ENCODE measurements at places on chromosomes 1 and 21. TPM values are rescaled to one million over a fixed set of nuclear protein-coding genes. Genes with fewer than 3 reads are reported as not detected.

The CFAP107 gene
- not detected for total RNA-seq

The CITED4 gene
- 1.2 TPM for total RNA-seq

The ATXN7L2 gene
- 4.1 TPM for total RNA-seq

The RHOU gene
- 13.6 TPM for total RNA-seq

The CLSTN1 gene
- 64.3 TPM for total RNA-seq

The PHGDH gene
- total RNA-seq: 34.6 TPM

The SAMSN1 gene
- total RNA-seq: not detected

The CFHR3 gene
- not detected for total RNA-seq

- no peaks in the 10 kb centered on the region for H3K36me3 ChIP-seq
- H3K4me3 ChIP-seq: no peak overlapping the region
- no peaks in the 10 kb centered on the region for H3K4me1 ChIP-seq
- H3K27ac ChIP-seq: no peak overlapping the region
These were observed 5.5 kb upstream of the CD244 start for GRCh38 chr1:160868141-160868540.

- no peak overlapping the region for H3K4me3 ChIP-seq
- H3K27ac ChIP-seq: no peak overlapping the region
- no peaks in the 10 kb centered on the region for H3K4me1 ChIP-seq
- H3K27me3 ChIP-seq: no peaks in the 10 kb centered on the region
These were observed 35.7 kb upstream of the SIM2 start for GRCh38 chr21:36663033-36663855.

DNA sequence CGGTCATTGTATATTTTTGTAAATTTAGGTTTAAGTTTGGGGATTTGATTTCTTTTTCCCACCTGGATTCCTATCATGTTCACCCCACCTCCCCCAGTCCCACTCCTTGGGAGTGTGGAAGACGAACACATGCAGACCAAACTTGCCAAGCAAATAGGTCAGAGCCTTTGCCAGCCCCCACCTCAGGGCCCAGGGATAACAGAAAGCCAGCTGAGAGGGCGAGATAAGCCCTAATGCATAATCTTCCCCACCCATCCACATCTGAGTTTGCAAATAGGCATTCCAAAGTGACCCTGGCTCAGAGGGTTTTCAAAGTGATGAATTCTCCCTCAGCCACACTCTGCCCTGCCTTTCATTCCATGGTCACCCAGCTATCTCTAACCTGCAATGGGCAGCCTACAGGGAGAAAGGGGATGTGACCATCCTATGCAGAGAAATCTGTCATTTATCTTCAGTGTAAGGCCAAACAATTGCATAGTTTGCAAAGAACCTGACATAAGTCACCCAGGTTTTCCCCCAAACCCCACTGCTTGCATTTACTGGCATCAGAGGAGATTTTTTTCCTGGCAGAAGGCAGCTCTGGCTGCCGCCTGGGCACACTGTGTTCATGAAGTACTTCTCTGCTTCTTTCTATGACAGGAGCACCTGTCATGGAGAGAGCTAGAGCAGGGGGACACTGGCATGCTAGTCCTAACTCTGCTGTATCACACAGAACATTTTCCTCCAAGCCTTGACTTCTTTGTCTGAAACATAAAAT is 69.0 kb upstream of the NFIA start:
- no peak for DNase-seq
- H3K4me1 ChIP-seq: no peaks in the 10 kb centered on the region
- H3K27ac ChIP-seq: no peak overlapping the region
- H3K36me3 ChIP-seq: no peaks in the 10 kb centered on the region

GRCh38 chr1:52455686-52456085 is 51.3 kb downstream of the PRPF38A start:
- peaks cover 8% of the 10 kb centered on the region for H3K36me3 ChIP-seq
- no peak overlapping the region for H3K27ac ChIP-seq
- DNase-seq: no peak
- no peaks in the 10 kb centered on the region for H3K4me1 ChIP-seq
- H3K27me3 ChIP-seq: no peaks in the 10 kb centered on the region

DNA sequence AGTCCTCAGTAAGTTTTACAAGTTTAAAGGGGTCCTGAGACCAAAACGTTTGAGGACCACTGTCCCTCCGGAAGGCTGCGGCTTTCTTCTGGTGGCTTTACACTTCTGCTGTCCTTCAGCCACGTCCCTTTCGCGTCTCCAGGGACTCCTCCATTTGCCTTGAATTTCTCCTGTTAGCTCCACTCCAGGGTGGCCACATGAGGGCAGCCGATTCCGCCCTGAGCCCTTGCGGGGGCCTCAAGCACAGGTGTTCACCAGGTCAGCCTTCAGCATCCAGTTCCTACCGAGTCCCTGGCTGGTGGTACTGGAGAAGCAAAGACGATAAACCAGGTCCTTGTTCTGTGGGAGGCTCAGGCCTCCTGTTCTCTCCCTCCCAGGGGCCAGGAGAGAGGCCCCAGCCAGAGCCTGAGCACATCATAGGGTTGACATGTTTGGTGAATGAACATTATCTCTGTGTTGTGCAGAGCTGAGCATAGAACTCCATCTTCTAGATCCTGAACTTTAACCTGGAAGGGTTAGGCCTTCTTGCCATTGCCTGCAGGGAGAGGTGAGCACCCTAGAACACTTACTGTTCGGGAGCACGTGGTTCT is 27.4 kb upstream of the COQ8A start:
- no peaks in the 10 kb centered on the region for H3K36me3 ChIP-seq
- H3K27me3 ChIP-seq: no peaks in the 10 kb centered on the region
- no peak for DNase-seq
- no peak overlapping the region for H3K27ac ChIP-seq
- no peaks in the 10 kb centered on the region for H3K4me1 ChIP-seq

DNA sequence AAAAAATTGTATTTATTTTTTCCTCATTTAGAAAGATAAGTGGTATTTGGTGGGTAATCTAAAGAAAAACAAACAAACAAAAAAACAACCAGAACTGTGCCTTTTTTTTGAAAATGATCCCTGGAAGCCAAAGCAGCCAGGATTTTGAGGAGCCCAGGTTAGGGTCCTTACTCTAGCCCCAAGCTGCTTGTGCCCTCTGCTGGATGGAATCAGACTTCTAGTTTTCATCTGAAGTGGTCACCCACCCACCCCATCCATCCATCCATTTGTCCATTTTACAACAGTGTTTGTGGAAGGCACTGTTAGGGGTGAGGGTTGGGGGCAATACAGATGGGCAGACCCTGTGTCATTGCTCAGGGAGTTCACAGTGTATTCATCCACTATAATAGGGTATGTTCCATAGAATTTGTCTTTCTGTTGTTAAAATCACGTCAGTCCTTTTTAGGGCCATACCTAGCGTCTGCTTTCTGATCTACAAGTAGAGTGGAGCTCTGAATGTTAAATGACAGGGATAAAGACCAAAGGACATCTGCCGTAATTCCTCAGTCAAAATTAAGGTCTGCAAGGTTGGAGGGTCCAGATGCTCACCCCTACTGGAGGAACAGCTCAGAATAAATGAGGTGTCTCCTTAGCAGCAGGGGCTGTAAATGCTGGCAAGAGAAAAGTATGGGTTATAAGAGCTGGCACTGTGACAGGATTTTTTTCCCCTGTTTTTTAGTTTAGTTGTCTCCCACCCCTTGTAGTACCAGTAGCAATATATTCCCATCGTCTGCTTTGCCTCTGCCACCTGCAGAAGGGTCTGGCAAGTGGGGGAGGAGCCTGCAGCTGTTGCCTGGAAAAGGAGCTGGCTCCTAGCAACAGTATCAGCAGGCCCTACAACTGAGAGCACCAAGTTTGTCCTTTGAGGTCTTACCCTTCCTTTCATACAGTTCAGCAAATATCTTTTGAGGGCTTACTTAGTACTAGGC is 3.2 kb downstream of the LRRC42 start:
- H3K27me3 ChIP-seq: no peaks in the 10 kb centered on the region
- H3K36me3 ChIP-seq: peaks cover 62% of the 10 kb centered on the region
- DNase-seq: no peak
- H3K27ac ChIP-seq: no peak overlapping the region

- H3K36me3 ChIP-seq: no peaks in the 10 kb centered on the region
- no peak overlapping the region for H3K4me3 ChIP-seq
- DNase-seq: no peak
- no peak overlapping the region for H3K27ac ChIP-seq
- H3K4me1 ChIP-seq: no peaks in the 10 kb centered on the region
These were observed 97.3 kb upstream of the PAXBP1 start for GRCh38 chr21:32868631-32869454.

DNA sequence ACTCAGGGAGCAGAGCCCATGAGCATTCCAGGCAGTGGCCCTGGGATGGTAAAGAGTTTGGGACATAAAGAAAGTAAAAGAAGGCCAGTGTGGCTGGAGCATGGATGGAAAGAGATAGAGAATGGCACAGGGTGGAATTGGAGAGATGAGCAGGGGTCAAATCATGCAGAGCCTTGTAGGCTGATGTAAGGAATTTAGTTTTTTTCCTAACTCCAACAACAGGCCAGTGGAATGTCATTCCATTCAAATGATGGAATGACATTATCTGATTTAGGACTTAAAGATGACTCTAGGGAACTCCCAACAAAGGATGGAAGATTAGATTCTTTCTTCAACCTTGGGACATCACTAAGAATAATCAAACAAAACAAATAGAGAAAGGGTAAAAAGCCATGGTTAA is 12.8 kb upstream of the S100A2 start:
- no peak for DNase-seq
- H3K4me3 ChIP-seq: no peak overlapping the region
- no peaks in the 10 kb centered on the region for H3K27me3 ChIP-seq
- peaks cover 20% of the 10 kb centered on the region for H3K4me1 ChIP-seq

- H3K36me3 ChIP-seq: peaks cover 8% of the 10 kb centered on the region
- H3K4me3 ChIP-seq: peak overlapping the region; percentile 65
- no peak overlapping the region for H3K27ac ChIP-seq
- peaks cover 30% of the 10 kb centered on the region for H3K4me1 ChIP-seq
- no peak for DNase-seq
These were observed 282 bp upstream of the ECE1 start for GRCh38 chr1:21290546-21290944.

DNA sequence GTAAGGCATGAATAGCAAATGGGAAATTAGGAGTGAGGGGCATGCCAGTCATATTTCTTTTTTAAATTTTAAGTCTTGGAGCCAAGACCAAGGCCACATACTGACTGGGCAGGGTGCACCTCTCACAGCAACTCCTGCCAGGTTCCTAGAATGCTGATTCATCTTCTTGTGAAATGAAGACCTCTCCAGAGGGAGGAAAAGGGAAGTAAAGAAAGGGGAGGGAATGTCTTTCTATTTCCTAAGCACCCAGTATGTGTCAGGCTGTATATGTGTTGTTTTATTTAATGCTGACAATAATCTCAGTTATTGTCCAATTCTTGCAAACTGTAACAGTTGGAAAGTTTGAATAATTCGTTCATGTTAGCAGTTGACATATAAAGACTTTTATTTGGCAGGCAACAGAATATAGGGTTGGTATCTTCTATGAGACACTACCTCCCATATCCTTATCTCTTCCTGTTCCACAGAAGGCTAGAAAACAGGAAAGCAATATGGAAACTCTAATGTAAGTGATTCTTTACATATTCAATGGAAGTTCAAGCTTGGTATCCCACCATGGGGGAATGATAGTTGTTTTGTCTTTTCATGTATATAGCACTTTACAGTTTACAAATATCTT is 259.1 kb upstream of the USP24 start:
- no peak for DNase-seq
- H3K4me1 ChIP-seq: no peaks in the 10 kb centered on the region
- no peak overlapping the region for H3K4me3 ChIP-seq
- H3K27ac ChIP-seq: no peak overlapping the region
- no peaks in the 10 kb centered on the region for H3K36me3 ChIP-seq

DNA sequence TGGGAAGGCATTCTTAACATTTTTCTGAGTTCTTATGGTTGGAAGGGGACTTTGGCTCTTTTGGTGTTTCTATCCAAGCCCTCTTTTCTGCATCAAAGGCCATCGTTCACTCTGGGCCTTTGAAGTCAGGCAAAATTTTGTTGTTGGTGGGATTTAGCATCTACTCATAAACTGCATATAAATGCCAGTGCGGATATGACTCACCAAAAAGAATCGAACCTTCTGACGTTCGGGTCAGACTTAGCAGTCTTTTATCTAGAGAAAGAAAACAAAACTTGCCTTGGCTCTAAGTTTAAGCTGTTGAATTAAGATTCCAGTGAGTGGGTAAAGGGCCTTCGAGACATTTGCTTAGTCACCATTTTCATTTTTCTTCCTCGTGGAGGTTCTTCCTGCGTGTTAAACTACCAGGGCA is 51.4 kb downstream of the EVA1C start:
- peak; percentile 97 for DNase-seq
- peak overlapping the region; percentile 99 for H3K27ac ChIP-seq
- no peak overlapping the region for H3K4me3 ChIP-seq
- peaks cover 10% of the 10 kb centered on the region for H3K36me3 ChIP-seq

DNA sequence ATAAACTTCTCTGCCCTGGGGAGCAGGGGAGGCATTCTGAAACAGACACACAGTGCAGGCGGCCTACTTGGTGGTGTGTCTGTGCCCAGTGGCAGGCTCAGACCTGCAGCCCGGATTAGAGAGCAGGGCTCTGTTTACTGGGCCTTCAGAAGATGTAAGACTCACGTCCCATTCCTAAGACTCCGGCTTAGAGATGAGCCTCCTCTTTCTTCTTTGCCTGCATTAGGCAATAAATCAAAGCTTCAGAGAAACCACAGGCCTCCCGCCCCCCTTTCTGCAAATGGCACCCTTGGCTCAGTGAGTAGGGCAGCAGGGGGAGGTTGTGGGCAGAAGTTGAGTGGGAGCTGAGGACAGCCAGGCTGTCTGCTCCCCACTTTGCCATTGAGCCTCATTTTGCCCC is 35.8 kb downstream of the LGR6 start:
- no peak overlapping the region for H3K27ac ChIP-seq
- no peak overlapping the region for H3K4me3 ChIP-seq
- DNase-seq: no peak
- H3K4me1 ChIP-seq: peaks cover 7% of the 10 kb centered on the region

GRCh38 chr21:28885853-28886177 is 106.9 kb downstream of the LTN1 start:
- no peak overlapping the region for H3K27ac ChIP-seq
- no peaks in the 10 kb centered on the region for H3K27me3 ChIP-seq
- DNase-seq: no peak
- no peak overlapping the region for H3K4me3 ChIP-seq
- peaks cover 5% of the 10 kb centered on the region for H3K36me3 ChIP-seq

GRCh38 chr1:51270751-51271150 is 34.7 kb downstream of the RNF11 start:
- H3K4me1 ChIP-seq: peaks cover 36% of the 10 kb centered on the region
- H3K4me3 ChIP-seq: no peak overlapping the region
- DNase-seq: no peak
- H3K36me3 ChIP-seq: peaks cover 62% of the 10 kb centered on the region

- no peak overlapping the region for H3K27ac ChIP-seq
- H3K4me1 ChIP-seq: no peaks in the 10 kb centered on the region
- peak; percentile 34 for DNase-seq
- no peaks in the 10 kb centered on the region for H3K27me3 ChIP-seq
- H3K36me3 ChIP-seq: peaks cover 77% of the 10 kb centered on the region
These were observed 9.2 kb downstream of the SFT2D2 start for GRCh38 chr1:168234846-168235547.

All from SJSA1 (cell line).